Thyroid gland (tissue), 4 donors: ENCODE measurements at places on chromosomes 13 and 19.

- no peak for DNase-seq
These were observed 9.1 kb downstream of the KDELR1 start for GRCh38 chr19:48382286-48382685.

- no peak for DNase-seq
These were observed 36.9 kb upstream of the ZNF507 start for GRCh38 chr19:32308431-32309077.

DNA sequence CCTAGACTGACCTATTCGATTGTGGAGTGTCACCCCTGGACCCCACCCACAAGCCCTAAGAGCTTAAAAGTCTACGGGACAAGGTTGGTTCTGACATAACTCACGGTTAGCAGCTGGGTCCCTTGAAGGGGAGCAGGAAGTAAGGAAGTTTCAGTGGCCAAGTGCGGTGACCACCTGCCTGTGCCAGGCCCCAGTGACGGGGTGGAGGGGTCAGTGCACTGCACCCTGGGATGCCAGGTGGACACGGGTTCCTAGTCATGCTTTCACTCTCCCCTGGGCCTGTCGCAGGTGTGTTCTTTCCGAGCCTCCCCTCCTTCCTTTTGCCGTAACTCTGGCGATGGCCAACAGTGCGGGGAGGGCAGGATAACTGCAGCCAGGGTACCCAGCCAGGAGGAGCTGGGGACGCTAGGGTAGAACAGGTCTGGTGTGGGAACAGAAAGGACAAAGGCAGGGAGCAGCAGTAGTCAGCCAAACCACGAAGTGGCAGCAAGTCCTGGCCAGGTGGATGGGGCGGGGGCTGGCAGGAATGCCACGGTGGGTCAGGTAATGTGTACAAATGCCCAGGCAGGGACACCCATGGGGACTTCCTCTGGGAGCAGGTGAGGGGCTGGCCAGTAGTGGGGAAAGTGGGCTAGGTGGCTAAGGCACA lies 58.3 kb downstream of the RGCC start:
- no peak for DNase-seq

DNA sequence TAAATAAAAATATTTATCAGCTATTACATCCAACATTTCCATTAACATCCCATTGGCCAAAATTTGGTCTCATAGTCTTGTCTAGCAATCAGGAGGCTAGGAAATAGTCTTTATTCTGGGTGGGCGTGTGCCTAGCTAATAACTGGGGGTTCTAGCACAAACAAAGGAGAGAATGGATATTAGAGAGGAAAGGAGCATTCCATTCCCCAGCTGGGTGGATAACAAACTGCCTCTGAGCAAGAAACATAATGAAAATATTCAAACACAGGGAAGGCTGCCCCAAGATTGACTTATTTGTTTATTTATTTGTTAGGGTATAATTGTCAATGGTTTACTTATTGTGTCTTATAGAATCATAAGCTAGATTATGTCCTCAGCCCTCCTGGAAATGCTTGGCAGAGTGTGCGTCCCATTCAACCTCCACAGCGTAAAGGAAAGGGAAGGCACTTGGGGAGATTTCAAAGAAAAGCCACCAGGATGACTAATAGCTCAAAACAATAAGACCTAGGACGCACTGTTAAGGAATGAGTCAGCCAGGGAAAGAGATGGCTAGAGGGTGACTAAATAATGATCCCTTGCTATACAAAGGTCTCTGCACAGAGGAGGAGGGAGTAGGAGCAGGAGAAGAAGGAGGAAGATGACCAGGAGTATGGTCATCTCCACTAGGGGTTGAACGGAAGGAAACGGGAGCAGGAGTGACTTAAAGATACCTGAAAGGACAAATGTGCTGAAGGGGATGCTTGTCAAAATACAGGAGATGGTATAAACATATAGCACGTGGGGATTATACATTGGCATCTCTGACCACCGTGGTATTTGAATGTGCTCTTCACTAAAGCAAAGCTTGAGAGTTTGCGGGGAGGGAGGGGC lies 23.5 kb upstream of the USP12 start:
- DNase-seq: no peak

- no peak for DNase-seq
These were observed 864.9 kb upstream of the PCDH20 start for GRCh38 chr13:62280590-62280989.

GRCh38 chr19:2848616-2849015 lies 7.3 kb downstream of the ZNF555 start:
- no peak for DNase-seq

DNA sequence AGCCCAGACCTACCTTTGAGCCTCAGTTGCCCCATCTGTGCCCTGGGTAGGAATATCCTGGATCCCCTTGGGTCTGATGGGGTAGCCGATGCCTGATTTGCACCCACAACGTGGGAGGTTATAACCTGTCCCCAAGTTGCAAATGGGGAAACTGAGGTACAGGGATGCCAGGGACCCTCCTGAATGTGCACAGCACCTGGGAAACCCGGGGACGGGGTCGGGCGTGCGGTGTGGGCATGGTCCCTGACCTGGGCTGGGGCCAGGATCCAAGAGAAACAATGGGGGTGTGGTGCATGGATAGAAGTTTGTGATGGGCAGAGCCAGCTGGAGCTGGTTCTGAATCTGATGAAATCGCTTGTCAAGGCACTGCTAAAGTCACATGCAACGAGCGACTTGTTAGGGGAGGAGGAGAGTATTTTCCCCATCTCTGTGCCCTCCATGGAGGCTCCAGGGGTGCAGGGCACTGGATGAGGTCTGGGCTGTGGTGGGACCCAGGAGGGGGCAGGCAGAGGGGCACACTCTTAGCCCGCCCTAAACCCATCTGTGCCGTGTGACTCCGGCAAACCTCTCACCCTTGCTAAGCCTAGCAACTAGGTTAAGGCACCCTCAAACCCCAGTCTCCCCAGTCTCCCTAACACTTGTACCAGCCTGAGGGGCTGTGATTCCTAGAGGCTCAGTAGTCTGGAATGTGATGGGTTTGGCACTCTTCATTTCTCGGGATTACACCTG lies 749 bp downstream of the GDF15 start:
- no peak for DNase-seq

- no peak for DNase-seq
These were observed 18.4 kb upstream of the MYCBP2 start for GRCh38 chr13:77345150-77345780.

- no peak for DNase-seq
These were observed 47.9 kb upstream of the POMP start for GRCh38 chr13:28610996-28611395.

- no peak for DNase-seq
These were observed 717.3 kb downstream of the DACH1 start for GRCh38 chr13:71149498-71150363.

DNA sequence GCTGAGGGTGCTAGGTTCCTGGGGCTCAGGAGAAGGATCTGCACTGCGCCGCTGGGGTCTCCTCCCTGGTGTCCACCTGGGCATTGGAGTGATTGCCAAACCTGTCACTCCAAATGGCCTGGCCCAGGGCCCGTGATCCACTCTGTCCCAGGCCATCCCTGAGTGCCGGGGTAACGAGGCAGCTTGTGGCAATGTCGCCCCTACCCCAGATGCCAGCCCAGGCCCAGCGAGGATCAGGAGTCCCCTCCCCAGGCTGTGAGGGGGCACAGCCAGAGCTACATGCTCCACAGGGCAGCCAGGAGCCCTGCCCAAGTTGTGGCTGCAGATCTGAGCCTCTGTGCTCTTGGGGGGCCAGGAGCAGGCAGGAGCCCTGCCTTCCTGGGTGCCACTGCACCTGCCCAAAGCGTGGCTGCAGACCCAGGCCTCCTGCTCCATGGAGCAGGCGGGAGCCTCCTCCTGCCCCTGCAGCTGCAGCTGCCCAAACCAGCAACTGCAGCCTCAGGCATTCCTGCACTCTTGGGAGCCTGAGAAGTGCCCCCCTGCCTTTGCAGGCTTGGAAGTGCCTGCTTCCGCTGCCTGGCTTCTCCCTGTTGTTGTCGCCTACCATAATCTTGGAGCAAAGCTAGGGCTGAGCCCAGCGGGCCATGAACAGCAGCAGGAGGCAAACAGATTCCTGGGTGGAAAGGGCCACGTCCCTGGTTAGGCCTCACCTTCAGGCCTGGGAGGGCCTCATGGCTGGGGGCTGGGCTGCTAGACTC lies 4.6 kb downstream of the IGFL4 start:
- no peak for DNase-seq

DNA sequence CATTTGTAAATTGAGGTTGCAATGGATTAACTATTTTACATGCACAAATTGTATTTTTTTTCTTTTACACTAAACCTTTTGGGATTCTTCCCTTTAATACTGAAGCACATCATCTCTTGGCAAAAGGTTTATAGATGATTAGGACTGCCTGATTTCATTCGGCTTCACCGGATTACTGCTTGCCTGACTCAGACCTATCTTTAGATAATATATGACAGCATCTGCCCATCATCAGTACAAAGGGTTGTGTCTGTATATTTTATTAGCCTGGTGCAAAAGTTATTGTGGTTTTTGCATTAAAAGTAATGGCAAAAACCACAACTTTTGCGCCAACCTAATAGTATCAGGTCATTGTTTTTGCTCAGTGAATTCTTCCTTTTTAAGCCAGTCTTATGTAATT lies 316.2 kb upstream of the HTR2A start:
- DNase-seq: no peak

DNA sequence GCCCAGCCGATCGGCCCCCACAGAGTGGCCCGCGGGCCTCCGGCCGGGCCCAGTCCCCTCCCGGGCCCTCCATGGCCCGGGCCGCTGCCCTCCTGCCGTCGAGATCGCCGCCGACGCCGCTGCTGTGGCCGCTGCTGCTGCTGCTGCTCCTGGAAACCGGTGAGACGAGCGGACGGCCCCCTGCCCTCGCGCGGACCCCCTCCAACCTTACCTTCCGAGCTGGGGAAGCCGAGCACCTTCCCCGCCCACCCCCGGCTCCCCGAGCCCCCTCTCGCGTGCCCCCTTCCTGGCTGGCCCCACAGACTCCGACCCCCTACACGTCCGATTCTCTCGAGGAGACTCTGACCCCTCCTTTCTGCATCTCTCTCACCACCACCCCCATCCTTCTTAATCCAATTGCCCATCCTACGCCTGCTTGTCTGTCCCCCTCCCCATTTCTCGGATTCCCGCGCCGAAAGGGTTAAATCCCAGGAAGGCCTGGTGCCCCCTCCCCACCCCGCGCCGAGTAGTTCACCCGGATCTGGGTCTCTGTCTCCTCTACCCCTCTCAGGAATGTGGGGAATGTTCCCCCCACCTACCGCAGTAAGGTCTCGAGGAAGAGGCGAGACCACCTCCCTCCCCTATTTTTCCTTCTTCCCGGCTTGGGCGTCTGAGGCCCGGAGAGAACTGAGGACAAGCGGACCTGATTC lies 502 bp downstream of the NECTIN2 start:
- peak; percentile 38 for DNase-seq

- DNase-seq: no peak
These were observed 1386.8 kb downstream of the PCDH9 start for GRCh38 chr13:65843314-65843731.

- DNase-seq: no peak
These were observed 66.4 kb downstream of the DCT start for GRCh38 chr13:94412870-94413597.

- no peak for DNase-seq
These were observed 1.5 kb upstream of the NRTN start for GRCh38 chr19:5803441-5803751.
